Stomach (tissue), 19 donors: ENCODE measurements at places on chromosomes 7 and 10. TPM values are rescaled to one million over a fixed set of nuclear protein-coding genes. Genes with fewer than 3 reads are reported as not detected.
A peak's percentile ranks its signal among the peaks of the same experiment; 100 is the strongest.

The PLEKHS1 gene
- not detected for total RNA-seq

The LIPF gene
- total RNA-seq, result 13,906 TPM

The RTKN2 gene
- 0.58 TPM for total RNA-seq

The C10orf143 gene
- total RNA-seq, result 0.29 TPM

The RADIL gene
- total RNA-seq, result not detected

The MSMB gene
- 41.6 TPM for total RNA-seq

The THSD7A gene
- 13.2 TPM for total RNA-seq

The UPK3BL1 gene
- total RNA-seq, result 5.5 TPM

The TDRD1 gene
- 0.92 TPM for total RNA-seq

The CLDN4 gene
- 18.9 TPM for total RNA-seq

The PFKFB3 gene
- total RNA-seq, result 18.0 TPM

The SFTPA1 gene
- not detected for total RNA-seq

The CYP2C18 gene
- total RNA-seq, result 66.8 TPM

The ZNF277 gene
- total RNA-seq, result 9.9 TPM

The ACTL6B gene
- not detected for total RNA-seq

GRCh38 chr7:47501406-47501805 lies 80.5 kb downstream of the TNS3 start:
- H3K27me3 ChIP-seq, result no peaks in the 10 kb centered on the region
- peak; percentile 68 for DNase-seq
- no peak overlapping the region for H3K4me3 ChIP-seq
- peak overlapping the region; percentile 29 for H3K27ac ChIP-seq
- peaks cover 10% of the 10 kb centered on the region for H3K36me3 ChIP-seq
- H3K4me1 ChIP-seq, result peaks cover 74% of the 10 kb centered on the region

- no peaks in the 10 kb centered on the region for H3K4me1 ChIP-seq
- H3K27ac ChIP-seq, result no peak within 1 kb of the TSS
Observed at GRCh38 chr7:107469929-107470328, at the start of gene GPR22. Gene GPR22 (plus strand): TSS chr7:107470057. CDS start chr7:107474061, 4,004 bp downstream.

- no peak overlapping the region for H3K4me3 ChIP-seq
- H3K4me1 ChIP-seq, result no peaks in the 10 kb centered on the region
- H3K36me3 ChIP-seq, result no peaks in the 10 kb centered on the region
- no peaks in the 10 kb centered on the region for H3K27me3 ChIP-seq
- H3K27ac ChIP-seq, result no peak overlapping the region
Observed at GRCh38 chr7:135877805-135878204, 99.4 kb downstream of the MTPN start.

GRCh38 chr10:34281661-34282582 lies 533.2 kb downstream of the PARD3 start:
- no peak overlapping the region for H3K4me3 ChIP-seq
- no peak for DNase-seq
- no peaks in the 10 kb centered on the region for H3K36me3 ChIP-seq
- H3K4me1 ChIP-seq, result no peaks in the 10 kb centered on the region

GRCh38 chr7:88985295-88985694 lies 189.8 kb upstream of the TEX47 start:
- no peak for DNase-seq
- H3K4me1 ChIP-seq, result no peaks in the 10 kb centered on the region
- H3K27ac ChIP-seq, result no peak overlapping the region
- no peaks in the 10 kb centered on the region for H3K27me3 ChIP-seq
- H3K36me3 ChIP-seq, result no peaks in the 10 kb centered on the region
- H3K4me3 ChIP-seq, result no peak overlapping the region

DNA sequence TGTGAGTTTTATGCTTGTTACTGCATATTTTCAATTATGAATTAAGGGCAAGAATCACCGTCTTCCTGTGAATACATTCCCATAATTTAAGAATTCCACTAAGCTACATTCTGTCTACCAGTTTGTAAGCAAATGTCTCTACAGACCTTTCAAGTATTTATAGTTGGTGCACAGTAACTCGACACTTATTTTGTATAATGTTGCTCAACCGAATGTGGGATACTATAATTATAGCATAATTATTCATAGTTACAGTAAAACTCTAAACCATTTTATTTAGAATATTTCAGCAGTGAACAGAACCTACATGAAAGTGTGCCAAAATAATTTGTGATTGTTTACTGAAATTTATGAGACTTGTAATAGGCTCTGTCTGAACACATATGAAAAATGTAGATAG lies 17.3 kb upstream of the CUBN start:
- DNase-seq, result no peak
- H3K36me3 ChIP-seq, result no peaks in the 10 kb centered on the region
- H3K27ac ChIP-seq, result no peak overlapping the region
- no peak overlapping the region for H3K4me3 ChIP-seq
- H3K27me3 ChIP-seq, result no peaks in the 10 kb centered on the region

DNA sequence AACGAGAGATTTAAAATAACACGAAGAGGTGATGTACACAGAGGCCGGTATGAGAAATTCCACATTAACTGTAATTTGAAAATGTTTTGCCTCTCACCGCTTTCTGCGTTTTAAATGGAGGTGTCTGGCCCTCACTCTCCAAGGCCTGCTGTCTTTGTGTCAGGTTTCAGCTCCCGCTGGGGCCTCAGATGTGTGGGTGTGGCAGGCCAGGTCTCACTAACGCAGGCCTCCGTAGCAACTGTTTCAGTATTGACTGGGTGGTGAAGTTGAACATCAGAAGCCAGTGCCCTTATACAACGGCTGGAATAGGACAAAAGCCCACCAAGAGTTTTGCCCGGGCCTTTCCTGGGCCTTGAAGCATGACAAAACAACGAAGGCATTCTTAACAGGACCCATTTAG lies 303.1 kb downstream of the ADARB2 start:
- no peaks in the 10 kb centered on the region for H3K4me1 ChIP-seq
- no peaks in the 10 kb centered on the region for H3K36me3 ChIP-seq
- DNase-seq, result peak; percentile 63
- H3K4me3 ChIP-seq, result no peak overlapping the region
- no peaks in the 10 kb centered on the region for H3K27me3 ChIP-seq
- no peak overlapping the region for H3K27ac ChIP-seq

- H3K36me3 ChIP-seq, result no peaks in the 10 kb centered on the region
- peak; percentile 50 for DNase-seq
- no peak overlapping the region for H3K27ac ChIP-seq
- no peak overlapping the region for H3K4me3 ChIP-seq
- no peaks in the 10 kb centered on the region for H3K4me1 ChIP-seq
Observed at GRCh38 chr10:13271552-13272163, 28.2 kb downstream of the PHYH start.

DNA sequence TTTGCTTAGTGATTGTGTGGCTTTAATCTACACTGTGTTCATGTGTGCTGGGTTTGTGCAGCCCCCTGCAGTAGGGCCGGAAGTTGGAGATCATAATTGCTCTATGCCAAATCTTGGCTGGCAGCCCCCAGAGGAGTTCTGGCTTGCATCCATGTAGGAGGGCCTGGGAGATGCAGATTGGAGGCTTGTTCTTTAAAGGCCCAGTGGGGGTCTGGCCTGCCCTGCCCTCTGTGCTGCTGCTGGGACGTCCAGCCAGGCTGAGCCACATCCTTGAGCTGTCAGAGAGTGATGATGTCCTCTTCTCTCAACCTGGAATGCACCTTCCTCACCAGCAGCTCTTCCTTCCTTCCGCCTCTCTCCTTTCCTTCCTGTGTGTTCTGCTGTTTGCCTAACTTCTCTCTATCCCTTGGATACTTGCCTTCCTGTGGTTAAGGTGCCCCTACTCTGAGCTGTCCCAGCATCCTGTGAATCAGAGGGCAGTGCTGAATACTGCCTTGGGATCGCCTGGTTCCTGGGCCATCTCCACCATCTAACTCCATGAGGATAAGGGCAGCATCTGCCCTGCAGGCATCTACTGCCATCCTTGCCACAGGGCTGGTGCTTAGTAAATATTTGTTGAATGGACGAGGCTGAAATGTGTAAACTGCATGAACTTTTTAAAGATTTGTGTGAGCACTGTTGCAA lies 30.2 kb downstream of the DOCK1 start:
- H3K4me3 ChIP-seq, result no peak overlapping the region
- H3K27me3 ChIP-seq, result no peaks in the 10 kb centered on the region
- peaks cover 28% of the 10 kb centered on the region for H3K4me1 ChIP-seq
- no peaks in the 10 kb centered on the region for H3K36me3 ChIP-seq

DNA sequence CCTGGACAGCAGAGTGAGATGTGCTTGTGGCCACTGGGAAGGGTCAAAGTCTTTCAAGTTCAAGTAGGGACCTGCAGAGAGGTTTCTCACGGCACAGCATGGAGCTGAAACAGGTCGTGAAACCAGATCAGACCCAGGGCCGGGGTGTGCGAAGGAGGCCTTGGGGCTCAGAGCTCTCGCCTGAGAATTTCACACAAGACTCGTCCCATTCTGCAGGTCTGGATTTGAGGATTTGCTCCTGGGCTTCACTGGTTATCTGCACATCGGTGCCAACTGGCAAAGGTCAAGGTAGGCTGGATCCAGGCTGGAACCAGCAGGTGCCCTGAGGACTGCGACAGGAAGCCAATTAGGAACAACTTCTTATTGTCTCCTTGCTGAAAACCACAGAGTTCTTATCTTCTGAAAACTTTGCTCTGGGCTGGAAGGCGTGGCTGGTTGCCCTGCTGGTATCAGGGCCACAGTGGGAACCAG lies 24.0 kb upstream of the GTF2I start:
- no peak overlapping the region for H3K4me3 ChIP-seq
- H3K36me3 ChIP-seq, result no peaks in the 10 kb centered on the region
- peak overlapping the region; percentile 46 for H3K27ac ChIP-seq
- DNase-seq, result peak; percentile 34

DNA sequence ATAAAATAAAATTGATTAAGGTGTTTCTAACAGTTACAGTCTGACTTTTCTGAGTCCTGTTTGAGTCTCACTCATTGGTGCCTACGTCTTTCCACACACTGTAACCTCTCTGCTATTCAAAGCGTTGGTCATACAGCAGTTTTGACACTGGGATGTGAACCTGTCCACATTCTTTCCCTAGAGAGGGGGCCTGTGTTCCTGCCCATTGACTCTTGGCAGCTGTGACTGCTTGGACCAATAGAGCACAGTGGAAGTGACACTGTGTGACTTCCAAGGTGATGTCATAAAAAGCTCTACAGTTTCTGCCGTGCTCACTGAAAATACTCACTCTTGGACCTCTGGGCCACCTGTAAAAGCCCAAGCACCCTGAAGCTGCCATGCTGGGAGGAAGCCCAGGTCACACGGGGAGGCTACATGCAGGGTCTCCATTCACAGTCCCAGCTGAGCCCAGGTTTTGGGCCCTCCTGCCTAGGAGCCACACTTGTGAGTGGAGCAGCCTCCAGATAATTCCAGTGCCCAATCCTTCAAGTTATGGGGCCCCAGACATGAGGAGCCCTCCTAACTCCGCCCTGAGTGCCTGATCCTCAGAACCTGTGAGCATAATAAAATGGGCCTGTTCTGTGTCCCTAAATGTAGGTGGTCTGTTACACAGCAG lies 704 bp upstream of the ANTXRL start:
- no peak for DNase-seq
- no peak overlapping the region for H3K27ac ChIP-seq
- no peak overlapping the region for H3K4me3 ChIP-seq
- H3K4me1 ChIP-seq, result peaks cover 29% of the 10 kb centered on the region
- H3K27me3 ChIP-seq, result peaks cover 7% of the 10 kb centered on the region
- H3K36me3 ChIP-seq, result no peaks in the 10 kb centered on the region

DNA sequence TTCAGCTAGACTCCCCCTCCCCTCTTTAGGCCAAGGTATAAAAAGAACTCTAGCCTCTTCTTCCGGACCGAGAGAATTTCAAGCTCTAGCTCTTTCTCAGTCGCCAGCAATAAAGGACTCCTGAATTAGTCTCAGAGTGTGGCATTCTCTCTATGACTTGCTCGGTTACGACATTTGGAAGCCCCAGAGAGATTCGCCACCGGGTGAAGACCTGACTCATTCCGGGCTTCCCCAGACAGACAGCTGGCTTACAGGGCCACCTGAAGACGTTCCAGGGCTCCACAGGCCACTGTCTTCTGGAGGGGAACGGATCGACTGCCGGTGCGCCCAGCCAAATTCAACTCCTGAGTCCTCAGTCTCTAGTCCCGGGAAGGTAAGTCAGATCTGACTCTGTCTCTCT lies at the start of gene AKR1B15:
TSS of gene AKR1B15 (plus strand) at position 234 of the 400 bp plus-strand sequence. CDS start 15,510 bp downstream, outside the sequence.
- DNase-seq, result no peak
- no peaks in the 10 kb centered on the region for H3K36me3 ChIP-seq
- H3K4me1 ChIP-seq, result peaks cover 18% of the 10 kb centered on the region
- no peak within 1 kb of the TSS for H3K27ac ChIP-seq
- H3K4me3 ChIP-seq, result no peak within 1 kb of the TSS

- H3K4me1 ChIP-seq, result no peaks in the 10 kb centered on the region
- no peaks in the 10 kb centered on the region for H3K27me3 ChIP-seq
- H3K36me3 ChIP-seq, result no peaks in the 10 kb centered on the region
- no peak for DNase-seq
- H3K4me3 ChIP-seq, result no peak overlapping the region
Observed at GRCh38 chr10:30228417-30229036, 120.6 kb downstream of the MTPAP start.

- no peaks in the 10 kb centered on the region for H3K36me3 ChIP-seq
- no peak for DNase-seq
- H3K4me3 ChIP-seq, result no peak overlapping the region
- no peaks in the 10 kb centered on the region for H3K4me1 ChIP-seq
Observed at GRCh38 chr10:126704649-126705048, 34.2 kb upstream of the C10orf90 start.

- H3K27ac ChIP-seq, result no peak overlapping the region
- no peaks in the 10 kb centered on the region for H3K27me3 ChIP-seq
- H3K36me3 ChIP-seq, result peaks cover 7% of the 10 kb centered on the region
- peaks cover 3% of the 10 kb centered on the region for H3K4me1 ChIP-seq
- peak overlapping the region; percentile 27 for H3K4me3 ChIP-seq
- no peak for DNase-seq
Observed at GRCh38 chr10:125773687-125774543, 1.7 kb downstream of the MMP21 start.

- no peaks in the 10 kb centered on the region for H3K27me3 ChIP-seq
- DNase-seq, result no peak
- no peaks in the 10 kb centered on the region for H3K4me1 ChIP-seq
- no peak overlapping the region for H3K4me3 ChIP-seq
Observed at GRCh38 chr7:94382132-94382531, 12.6 kb upstream of the COL1A2 start.

- peak; percentile 58 for DNase-seq
- no peaks in the 10 kb centered on the region for H3K36me3 ChIP-seq
- H3K4me1 ChIP-seq, result peaks cover 21% of the 10 kb centered on the region
- H3K27me3 ChIP-seq, result no peaks in the 10 kb centered on the region
Observed at GRCh38 chr10:5812283-5813090, 747 bp downstream of the GDI2 start.

DNA sequence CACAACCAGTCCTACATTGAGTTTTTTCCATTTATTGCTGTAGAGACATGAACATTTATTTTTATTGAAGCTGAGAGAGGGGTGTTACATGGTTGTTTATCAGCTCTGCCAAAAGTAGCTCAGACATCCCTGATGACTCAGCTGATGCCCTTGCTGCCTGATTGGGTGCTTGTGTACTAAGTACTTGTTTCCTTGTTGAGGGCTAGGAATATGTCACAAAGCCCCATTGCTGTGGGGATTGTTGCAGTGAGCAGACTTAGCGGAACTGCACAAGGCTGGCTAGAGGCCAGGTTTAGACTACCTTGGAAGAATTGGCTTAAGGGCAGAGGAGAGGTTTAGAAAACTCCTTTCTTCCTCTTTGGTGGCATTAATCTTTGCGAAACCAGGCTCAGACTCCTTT lies 110.6 kb downstream of the AUTS2 start:
- no peak overlapping the region for H3K4me3 ChIP-seq
- no peaks in the 10 kb centered on the region for H3K27me3 ChIP-seq
- no peak overlapping the region for H3K27ac ChIP-seq
- H3K4me1 ChIP-seq, result peaks cover 12% of the 10 kb centered on the region
